A172 (cell line): ENCODE measurements at places on chromosomes 13 and 19.

DNA sequence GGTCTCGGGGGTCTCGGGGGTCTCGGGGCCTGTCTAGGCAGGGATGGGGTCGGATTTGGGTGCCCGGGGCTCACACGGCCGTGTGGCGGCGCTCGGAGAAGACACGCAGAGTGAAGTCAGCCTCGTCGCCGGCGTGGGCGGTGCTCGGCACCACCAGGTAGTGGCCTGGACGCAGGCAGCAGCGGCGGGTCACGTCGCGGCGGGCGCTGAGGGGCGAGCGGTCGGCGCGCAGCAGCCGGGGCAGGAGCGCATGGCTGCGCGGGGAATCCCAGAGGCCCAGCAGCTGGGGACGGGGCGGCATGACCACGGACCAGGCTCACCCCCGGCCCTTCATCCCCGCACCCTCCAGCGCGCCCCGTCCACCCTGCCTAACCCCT, 8.2 kb downstream of the CAPN12 start:
- no peak for DNase-seq

- DNase-seq: no peak
Measured at GRCh38 chr19:13149628-13150186, 468 bp downstream of the STX10 start.

DNA sequence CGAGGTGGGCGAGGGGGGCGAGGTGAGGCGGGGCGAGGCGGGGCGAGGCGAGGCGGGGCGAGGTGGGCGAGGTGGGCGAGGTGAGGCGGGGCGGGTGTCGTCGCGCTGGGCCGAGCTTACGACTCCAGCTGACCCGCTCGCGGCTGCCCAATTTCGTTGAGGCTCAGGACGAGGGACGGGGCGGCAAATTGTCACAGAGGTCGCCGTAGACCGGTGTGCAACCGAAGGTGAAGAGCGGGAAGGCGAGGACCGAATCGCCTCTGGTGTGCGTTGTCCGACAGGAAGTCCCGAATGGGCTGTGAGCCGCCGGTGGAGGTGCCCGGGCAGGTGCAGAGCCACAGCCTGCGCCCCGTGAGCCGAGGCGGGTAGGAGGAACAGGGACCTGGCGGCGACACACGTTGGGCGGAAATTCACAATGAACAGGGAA, at the start of gene LACC1:
Gene LACC1 (plus strand): TSS at position 150 of the 427 bp plus-strand sequence. CDS start 1,082 bp downstream, outside the sequence.
- no peak for DNase-seq

DNA sequence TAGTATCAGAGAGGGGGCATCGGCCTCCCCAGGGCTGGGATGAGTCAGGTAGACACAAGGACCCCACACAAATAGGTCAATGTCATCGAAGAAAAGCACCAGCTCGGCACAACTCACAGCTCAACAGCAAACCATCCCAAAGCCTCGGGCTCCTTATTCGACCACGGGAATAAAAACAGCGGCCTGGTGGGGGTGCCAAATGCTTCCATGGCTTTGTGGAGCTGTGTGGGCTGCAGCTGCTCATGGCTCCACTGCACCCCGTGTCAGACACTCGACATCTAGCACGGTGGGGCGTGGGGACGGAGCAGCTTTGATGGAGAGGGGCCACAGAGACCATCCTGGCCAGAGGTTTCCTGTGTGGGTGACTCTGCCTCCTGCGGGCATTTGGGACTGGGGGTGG, 212.5 kb upstream of the SOX1 start:
- DNase-seq: no peak

GRCh38 chr13:104962411-104962810, 1573.1 kb downstream of the EFNB2 start:
- DNase-seq: no peak

- DNase-seq: no peak
Measured at GRCh38 chr13:26168237-26168814, 53.8 kb downstream of the RNF6 start.

DNA sequence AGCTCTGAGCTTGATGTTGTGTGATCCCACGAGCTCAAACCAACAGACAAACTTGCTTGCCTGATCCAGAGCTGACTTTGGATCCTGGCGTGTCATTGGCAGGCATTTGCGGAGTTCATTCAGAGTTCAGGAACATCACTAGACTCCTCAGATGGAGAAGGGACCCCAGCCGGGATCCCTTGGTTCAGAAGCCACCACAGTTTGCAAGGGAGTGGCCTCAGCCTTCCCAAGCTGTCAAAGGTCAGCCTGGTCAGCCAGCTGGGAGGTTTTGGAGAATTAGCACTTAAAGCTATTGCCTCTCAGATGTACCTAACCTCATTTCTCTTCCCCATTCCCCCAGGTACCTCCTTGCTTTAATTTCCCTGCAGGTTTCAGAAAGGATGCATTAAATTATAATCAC, 208.8 kb upstream of the SOX21 start:
- DNase-seq: no peak

DNA sequence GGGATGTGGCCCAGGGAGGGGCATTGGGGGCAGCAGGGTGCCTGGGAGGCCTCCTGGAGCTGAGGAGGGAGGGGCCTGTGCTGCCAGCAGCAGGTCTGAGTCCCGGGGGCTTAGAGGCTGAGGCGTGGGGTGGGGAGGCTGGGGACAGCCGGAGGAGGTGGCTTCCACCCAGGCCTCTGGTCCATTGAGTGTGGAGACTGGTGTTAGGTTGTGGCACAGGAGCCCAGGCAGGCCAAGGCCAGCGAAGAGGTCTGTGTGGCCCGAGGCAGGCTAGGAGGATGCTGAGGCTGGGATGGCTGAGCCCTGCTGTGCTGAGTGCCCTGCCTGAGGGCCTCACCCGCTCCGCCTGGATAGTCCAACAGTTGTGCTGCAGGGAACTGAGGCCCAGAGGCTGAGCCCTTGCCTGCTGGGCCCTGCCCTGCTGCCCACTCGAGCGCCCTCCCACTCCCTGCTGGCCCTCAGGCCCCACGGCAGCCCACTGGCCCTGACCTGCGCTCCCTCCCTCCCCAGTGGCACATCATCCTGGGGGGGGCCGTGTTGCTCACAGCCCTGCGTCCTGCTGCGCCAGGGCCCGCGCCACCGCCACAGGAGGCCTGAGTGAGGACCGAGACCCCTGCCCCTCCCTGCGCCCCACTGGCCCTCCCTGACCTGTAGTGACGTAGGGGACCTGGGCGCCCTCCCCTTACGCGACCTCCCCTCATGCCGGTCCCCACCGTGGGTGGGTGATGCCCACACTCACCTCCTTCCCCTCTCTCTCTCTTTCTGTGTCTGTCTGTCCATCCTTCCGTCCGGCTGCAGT, 4.9 kb upstream of the GARIN5A start:
- no peak for DNase-seq
